ENCODE measurements at places on chromosomes 1 and 21. TPM values are rescaled to one million over a fixed set of nuclear protein-coding genes. Genes with fewer than 3 reads are reported as not detected.

GRCh38 chr1:41272601-41273000, 30.5 kb upstream of the SCMH1 start:
- DNase-seq: no peak

- DNase-seq: no peak
These were observed 14.3 kb upstream of the DDX59 start for GRCh38 chr1:200684015-200684414.

- DNase-seq: no peak
These were observed 1.5 kb downstream of the SELENOF start for GRCh38 chr1:86912281-86912900.

GRCh38 chr1:51464828-51465227, 54.2 kb downstream of the EPS15 start:
- no peak for DNase-seq

DNA sequence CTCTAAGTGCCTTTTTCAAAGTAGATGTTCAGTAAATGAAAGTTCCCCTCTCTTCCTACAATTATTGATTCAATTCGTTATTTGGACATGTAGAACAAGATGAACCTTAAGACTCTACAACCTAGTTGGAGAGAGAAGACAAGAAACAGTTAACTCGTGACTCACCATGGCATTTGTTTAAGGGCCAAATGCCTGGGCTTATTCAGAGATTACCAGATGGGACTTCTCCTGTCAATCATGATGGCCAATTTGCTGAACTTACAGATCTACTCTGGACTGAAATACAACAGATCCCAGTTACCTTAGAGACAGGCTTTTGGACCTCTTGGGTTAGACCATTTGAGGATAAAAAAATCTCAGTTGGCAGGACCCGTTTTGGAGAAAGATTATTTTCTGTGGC, 93.5 kb downstream of the C1orf94 start:
- DNase-seq: no peak

- DNase-seq: no peak
These were observed 92.5 kb upstream of the IRF2BP2 start for GRCh38 chr1:234702342-234703000.

DNA sequence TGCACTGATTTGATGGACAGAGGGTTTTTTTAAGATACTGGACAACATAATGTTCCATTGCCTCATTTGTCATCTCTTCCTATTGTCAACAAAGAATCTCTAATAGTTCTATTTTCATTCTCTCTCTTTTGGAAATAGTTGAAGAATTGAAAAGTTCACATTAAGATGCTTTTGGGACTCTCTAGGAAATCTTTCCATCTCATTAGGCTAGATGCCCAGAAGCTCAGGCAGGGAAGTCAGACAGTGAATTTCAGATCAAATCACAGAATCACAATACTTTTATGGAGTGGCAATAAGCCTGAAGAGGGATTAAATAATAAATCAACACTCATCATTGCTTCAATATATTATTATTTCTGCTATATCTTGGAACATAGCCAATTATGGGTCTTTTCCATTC, 29.2 kb downstream of the NEGR1 start:
- DNase-seq: no peak

DNA sequence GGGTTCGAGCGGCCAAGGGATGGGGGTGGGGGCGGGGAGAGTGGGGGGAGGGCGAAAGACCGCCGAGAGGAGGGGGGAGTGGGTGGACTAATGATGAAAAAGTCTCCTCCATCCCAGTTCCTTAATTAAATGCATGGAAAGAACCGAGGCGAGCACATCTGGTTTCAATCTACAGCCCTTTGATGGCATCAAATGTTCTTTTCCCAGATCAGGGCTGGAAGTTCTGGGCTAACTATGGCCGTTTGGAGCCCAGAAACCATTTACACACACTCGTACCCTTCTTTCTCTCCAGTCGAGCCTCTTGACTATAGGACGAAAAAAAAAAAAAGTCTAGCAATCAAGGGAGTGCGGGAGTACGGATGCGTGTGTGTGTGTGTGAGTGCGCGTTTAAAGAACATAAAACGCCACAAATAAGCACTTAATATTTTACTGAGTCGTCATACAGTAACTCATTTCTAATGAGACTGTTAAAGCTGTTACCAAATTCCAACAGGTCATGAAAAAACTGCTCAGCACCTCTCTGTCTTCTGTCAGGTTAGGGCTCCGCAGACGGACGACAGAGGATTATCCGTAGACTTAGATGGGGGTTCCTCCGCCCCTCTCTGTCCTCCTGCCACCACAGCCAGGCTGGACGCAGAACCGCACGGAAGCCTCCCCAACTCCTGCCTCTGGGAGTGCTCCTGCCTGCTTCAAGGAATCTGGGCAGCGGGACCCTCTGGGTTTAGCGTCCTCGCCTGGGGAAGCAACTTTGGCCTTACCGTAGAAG, 2.1 kb upstream of the PRRX1 start:
- peak; percentile 74 for DNase-seq

- DNase-seq: no peak
These were observed 125.2 kb downstream of the COQ8A start for GRCh38 chr1:227065311-227065710.

- DNase-seq: peak; percentile 47
These were observed 429.8 kb upstream of the VAMP3 start for GRCh38 chr1:7341145-7341905.

- DNase-seq: no peak
These were observed 163.0 kb upstream of the EDN2 start for GRCh38 chr1:41647221-41648135.

GRCh38 chr21:14121719-14122118, 89.0 kb downstream of the LIPI start:
- DNase-seq: no peak

GRCh38 chr1:200921571-200922110, 26.9 kb downstream of the INAVA start:
- DNase-seq: no peak

DNA sequence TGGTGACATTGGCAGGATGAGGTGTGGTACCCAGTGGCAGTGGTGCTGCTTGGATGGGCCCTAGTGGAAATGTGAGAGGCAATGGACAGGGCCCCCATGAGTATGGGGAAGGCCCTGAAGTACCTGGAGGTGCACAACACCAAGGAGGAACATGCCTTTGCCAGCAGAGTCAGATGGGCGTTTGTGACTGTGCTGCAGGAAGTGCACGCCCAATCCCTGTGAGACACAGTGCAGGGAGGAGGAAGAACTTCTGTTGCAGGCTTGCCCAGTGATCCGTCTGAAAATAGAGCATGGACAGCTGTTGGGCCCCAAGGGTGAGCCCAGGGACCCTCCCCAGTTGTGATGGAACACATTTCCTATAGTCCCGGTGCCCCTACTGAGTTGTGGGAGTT, 42.7 kb downstream of the GJA5 start:
- peak; percentile 45 for DNase-seq

GRCh38 chr21:42833859-42834725, 45.2 kb downstream of the WDR4 start:
- peak; percentile 56 for DNase-seq

- DNase-seq: no peak
These were observed 30.5 kb upstream of the FGGY start for GRCh38 chr1:59266180-59266926.

DNA sequence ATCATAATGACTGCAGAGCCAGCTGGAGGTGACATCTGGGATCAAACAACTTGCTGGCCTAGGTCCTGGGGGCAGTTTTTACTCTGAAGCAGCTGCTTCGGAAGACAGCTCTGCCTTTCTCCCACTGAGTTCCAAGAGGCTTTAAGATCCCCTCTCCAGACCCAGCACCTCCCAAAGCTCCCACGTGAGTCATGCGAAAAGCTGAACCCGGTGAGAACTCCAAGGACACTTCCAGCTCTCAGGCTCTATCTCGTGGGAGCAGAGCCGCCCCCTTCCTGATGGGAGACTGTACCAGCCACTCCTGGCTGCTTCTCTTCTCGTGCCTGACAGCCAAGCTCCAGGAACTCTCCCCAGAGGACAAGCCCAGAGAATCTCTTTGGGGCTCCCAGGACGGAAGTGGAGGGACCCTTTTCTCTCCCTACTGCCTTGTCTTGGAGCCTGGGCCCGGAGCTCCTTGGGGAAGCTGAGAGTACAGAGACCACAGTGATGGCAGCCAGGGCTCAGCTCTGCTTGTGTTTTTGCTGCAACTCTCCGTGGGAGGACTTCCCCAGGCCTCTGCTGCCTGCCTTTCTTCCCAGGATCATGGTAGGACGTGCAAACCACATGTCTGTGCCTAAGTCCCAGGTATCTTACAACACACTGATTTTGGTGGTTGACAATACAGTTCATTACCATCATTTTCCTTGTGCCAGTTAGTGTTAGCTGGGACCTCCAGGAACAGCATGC, 40.6 kb downstream of the STUM start:
- DNase-seq: no peak

GRCh38 chr1:212218911-212219310, 66.3 kb upstream of the PPP2R5A start:
- no peak for DNase-seq

DNA sequence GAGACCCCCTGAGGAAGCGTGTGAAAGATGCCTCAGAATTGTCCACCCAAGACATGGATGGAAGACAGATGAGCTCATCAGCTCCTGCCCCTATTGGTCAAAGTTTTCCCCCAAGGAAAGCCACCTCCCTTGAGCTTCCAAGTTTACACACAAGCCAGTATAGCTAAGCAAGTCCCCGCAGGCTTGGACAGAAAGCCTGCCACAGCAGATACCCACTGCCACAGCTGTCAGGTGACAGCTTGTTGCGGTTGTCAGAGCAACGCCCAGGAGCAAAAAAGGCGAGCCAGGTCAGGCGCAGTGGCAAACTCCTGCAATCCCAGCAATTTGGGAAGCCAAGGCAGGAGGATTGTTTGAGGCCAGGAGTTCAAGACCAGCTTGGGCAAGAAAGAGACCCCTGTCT, 60.9 kb upstream of the IFNAR2 start:
- DNase-seq: no peak

- DNase-seq: no peak
These were observed 159.7 kb upstream of the DSCAM start for GRCh38 chr21:41006636-41007035.

GRCh38 chr1:59310549-59311250, 13.8 kb downstream of the FGGY start:
- DNase-seq: no peak

DNA sequence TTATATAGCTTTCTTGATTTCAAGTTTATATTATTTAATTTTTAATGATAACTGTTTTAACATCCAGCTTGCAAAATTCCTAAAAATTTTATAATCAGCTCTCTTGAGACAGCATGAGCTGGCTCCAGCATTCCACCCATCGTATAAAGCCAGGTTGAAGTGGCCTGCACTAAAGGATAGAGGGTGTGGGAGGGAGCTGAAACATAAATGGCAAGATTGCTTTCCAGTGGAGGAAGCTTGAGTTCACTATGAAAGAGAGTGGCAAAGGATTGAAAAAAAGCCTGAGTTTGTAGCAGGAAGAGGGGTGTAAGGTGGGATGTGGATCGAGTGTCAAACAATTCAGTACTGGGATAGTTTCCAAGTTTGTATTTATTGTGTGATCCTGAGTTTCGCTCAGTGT, 48.5 kb upstream of the ZNF644 start:
- DNase-seq: no peak

GRCh38 chr1:244836584-244836983, 1.1 kb downstream of the COX20 start:
- no peak for DNase-seq

NHLH1 gene
- 0.13 TPM for total RNA-seq

SMCP gene
- total RNA-seq: not detected

TENT5C gene
- total RNA-seq: 17.7 TPM

HFM1 gene
- total RNA-seq: 1.2 TPM

ITLN1 gene
- 1.8 TPM for total RNA-seq

GPR25 gene
- total RNA-seq: not detected

SPRR2F gene
- not detected for total RNA-seq
